Fibroblast of the conjunctiva (primary cell): ENCODE measurements at places on chromosomes 16 and 17.
A peak's percentile ranks its signal among the peaks of the same experiment; 100 is the strongest.

GRCh38 chr16:74743668-74744299 is 30.8 kb downstream of the FA2H start:
- no peak for DNase-seq

GRCh38 chr17:3889325-3890012 is 3.4 kb downstream of the CAMKK1 start:
- no peak for DNase-seq

DNA sequence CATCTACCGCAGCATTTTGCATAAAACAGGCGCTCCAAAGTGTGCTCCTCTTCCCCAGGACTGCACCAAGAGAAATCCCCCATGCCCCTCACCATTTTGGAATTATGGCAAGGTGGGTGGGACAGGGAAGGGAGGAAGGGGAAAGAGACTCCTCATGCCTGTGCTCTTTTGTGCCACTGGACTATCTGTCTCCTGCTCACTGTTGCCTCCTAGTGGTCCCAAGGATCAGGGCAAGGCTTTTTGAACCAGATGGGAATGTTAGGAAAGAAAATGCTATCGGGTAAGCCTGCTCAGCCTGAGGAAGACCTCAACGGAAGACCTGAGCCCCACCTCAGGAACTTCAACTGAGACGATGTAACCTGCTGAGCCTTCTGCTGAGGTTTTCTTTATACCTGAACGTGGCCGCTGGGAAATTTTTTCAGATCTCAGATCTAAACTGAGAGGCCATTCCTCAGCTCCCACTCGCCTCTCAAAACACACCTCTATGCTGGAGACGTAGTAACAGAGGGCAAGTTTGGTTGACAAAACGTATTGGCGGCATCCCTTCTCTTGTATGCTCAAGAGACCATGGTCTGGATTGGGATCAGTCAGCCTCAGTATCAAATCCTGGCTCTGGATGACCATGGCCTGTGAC is 58.3 kb downstream of the SPACA3 start:
- peak; percentile 21 for DNase-seq

DNA sequence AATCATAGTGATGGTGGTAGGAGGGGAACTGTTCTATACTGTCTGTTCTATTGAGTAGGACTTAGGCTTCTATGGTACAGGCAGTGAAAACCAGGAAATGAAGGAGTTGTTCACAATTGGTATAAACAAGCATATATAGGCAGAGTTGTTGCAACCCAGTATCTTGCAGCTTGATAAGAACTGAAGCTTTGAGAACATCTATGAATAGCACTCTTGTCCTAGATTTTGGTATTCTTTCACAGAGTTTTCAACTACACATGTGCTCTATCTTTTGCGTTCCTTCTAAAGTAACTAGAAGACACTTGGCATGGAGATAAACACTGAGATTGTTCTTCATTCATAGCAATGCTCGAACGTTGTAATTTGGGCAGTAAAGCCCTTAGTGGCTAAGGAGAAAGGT is 91.8 kb downstream of the KCNJ2 start:
- no peak for DNase-seq

DNA sequence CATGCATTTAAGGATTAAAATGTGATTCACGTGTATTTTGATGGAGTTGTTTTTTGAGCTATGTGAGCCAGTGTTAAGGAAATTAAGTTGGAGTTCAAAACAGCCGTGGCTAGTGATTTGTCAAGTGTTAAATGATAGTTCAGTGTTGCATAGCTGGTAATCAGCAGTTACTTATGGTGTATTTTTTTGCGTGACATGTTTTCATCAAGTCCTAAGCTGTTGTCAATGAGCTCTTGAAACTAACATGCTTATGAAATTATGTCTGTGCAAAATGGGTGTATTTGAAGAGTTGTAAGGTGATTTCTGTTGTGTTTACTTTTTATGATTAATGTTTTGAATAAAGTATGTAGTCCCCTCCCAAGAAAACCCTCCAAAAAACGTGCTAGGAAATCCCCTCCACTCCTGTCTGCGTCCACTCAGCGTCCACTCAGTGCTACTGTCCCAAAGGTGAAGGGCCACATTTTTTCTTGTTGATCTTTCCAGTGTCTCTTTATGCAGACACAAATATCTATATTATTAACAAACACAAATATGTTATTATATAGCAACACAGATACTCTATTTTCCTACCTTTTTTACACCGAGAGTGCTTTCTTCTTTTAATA is 30.0 kb downstream of the USP10 start:
- DNase-seq: no peak

GRCh38 chr16:7107436-7107835 is 225.2 kb upstream of the RBFOX1 start:
- no peak for DNase-seq

DNA sequence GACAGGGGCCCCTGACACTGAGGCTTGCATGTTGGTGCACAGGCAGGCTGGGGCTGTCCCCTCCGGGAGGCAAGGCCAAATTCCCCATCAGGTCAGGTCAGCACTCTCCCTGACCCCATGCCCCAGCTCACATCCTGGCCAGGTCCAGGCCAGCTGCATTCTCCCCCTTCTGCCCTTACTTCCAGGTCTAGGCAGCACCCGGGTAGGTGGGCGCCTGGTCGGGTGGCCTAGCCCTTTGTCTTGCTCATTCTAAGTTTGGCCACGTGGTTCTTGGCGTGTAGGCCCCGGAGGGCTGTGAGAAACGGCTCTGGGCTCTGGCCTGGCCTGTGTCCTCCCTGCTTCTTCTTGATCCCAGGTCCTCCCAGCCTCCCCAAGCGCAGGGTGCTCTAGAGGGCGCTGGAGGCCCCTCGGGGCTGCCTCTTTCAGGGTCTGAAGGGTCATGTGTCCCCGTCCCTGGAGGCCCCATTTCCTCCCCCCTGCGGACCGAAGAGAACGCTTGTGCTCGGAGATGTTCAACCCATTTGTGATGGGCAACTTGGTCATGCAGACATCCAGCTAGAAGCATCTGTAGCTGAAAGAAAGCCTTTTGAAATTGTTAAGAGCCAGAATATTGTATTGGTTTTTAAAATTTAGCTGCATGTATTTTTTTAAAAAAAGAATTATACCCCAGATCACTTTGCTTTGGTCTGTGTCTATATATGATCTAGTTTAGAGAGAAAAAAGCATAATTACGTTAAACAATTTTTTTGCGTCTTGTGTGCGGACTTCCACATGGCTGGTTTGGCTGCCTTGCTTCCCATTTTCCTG is 6.7 kb downstream of the BAHCC1 start:
- no peak for DNase-seq

DNA sequence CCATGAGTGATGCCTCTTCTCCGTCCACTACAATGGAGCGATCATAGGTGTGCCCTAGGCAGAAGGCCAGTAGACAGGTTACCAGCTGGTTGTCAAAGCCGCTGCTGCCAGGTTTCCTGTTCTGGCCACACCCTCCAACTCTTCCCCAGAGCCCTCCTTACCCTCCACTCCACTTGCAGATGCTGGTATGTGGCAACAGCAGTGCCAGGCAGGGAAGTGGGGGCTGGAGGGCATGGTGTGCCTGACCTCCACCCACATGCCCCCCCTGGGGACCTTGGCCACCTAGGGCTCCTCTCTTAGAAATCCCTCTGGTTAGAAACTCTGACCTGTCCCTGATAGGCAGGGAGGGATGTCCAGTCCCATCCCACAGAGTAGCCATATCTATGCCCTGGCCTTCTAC is 1.5 kb downstream of the RRAD start:
- no peak for DNase-seq

- DNase-seq: no peak
These were observed 269.9 kb downstream of the SHISA9 start for GRCh38 chr16:13171313-13171712.

DNA sequence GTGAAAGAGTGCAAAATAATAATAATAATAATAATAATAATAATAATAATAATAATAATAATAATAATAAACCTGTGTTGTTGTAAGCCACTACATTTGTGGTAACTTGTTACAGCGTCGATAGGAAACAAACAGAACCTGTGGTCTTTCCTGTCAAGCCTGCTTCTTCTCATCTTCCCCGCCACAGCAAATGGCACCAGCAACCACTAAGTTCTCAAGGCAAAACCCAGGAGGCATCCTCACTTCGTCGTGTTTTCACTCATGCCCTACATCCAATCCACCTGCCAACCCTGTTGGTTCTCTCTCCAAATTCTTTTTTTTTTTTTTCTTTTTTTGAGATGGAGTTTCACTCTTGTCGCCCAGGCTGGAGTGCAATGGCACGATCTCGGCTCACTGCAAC is 34.2 kb downstream of the ITGAE start:
- DNase-seq: no peak

GRCh38 chr17:29124925-29125273 is 55.3 kb downstream of the MYO18A start:
- DNase-seq: no peak

- DNase-seq: no peak
These were observed at the start of gene OR3A2 for GRCh38 chr17:3385869-3386816. TSS of gene OR3A2 (minus strand) at chr17:3386308.

DNA sequence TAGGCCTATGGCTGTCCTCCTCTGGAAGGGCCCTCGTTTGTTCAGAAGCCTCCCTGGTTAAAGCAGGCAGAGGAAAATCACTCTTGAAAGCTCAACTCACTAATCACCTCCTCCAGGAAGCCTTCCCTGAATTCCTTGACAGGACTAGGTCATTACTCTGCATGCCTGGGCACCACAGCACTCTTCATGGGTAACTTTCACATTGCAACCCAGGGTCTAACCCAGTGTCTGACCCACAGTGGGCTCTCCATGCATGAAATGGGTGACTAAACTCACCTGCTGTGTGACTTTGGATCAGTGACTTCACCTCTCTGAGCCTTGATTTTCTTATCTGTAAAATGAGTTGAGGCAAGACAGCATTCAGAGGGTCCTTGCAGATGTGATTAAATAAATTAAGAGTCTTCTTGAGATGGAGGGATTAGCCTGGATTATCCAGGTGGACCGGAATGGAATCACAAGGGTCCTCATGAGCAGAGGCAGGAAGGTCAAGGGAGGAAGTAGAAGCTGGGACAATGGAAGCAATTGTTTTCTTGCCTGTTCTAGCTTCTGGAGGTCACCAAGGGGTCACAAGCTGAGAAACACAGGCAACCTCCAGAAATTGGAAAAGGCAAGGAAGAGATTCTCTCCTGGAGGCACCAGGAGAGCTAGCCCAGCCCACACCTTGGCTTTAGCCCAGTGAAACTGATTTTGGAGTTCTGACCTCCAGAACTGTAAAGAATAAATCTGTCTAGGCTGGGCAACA is 3.8 kb upstream of the RAI1 start:
- no peak for DNase-seq

DNA sequence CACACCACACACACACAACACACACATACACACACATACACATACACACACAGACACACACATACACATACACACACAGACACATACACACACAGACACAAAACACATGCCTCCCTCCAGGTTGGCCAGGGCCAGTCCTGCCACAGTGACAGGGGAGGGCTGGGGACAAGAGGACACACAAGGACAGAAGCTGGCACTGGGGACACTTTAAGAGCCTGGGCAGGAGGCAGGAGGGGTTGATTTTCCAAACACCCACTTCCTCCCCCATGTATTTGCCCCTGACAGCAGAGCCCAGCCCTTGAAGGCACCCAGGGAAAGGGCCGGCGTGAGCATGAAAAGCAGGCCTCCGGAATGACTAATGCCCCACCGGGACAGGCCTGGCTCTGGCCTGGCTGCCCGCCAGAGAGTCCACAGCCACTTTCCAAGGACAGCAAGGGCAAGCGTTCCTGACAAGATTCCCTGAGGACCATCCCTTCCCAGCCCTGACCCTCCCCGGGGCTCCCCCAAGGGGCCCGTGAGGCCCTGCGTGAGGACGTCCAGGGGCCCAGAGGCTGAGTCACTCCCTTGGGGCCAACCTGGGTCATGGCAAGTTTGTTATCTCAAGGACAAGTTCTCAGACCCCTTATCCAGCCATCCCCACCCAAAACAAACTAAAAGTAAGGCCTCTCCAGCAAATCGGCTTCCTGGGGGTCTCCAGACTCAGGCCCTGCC is 235.6 kb downstream of the ZNF423 start:
- DNase-seq: no peak

GRCh38 chr16:25064937-25065336 is 46.6 kb upstream of the LCMT1 start:
- DNase-seq: no peak

DNA sequence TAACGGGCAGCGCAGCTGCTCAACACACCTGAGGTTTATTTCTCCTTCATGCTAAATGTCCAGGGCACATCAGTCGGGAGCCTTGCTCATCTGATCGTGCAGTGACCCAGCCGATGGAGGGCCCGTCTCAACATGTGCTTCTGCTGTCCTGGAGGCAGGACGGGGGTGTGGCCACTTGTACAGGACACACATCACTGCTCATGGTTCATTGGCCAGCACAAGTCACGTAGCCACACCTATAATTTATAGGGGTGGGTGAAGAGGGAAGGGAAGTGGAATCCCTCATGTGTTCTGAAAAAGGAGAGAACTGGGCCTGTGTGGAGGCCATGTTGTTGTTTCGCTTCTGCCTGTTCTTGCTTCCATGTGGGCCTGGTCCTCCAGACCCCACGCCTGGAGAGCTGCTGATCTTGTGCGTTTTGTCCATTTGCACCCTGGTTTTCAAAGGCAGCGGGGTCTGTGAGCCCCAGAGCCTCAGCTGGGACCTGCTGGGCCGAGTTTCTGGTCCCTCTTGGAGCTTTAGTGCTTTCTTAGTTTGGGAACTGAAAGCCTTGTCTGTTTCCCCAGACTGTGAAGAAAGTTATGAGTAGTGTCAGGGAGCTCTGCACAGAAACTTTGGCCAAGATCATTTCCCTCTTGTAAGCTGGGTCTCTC is 60.5 kb downstream of the CMIP start:
- DNase-seq: no peak

DNA sequence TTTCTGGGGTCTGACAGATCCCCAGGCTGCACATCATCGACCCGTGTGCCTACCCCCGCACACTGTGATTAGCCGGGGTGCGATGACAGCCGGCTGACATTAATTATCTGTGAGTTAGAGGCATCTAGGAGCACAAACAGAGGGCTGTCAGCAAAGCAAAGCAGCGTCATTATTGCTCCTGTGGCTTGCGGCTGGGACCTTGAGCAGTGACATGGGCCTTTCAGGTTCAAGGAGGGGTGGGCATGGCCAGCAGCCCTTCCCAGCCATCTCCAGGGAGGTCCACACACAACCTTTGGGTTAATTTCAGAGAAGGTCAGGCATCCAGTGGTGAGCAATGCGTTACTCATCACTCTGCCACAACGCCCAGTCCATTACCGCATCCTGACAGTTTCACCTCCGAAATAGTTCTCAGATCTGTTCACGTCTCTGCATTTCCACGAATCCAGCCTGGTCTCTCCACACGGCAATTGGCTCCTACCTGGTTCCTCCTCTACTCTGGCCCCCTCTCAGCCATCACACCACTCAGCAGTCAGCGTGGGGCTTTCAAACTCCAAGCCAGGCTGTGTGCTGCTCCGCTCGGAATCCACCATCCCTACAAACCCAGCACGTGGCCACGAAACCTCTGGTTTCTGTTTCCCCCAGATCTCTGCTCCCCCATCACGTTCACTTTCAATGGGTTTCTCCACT is 249.7 kb upstream of the C16orf82 start:
- peak; percentile 38 for DNase-seq

GRCh38 chr17:75269844-75270217 is 1.2 kb downstream of the MIF4GD start:
- DNase-seq: no peak

GRCh38 chr16:78437352-78437968 is 338.0 kb downstream of the WWOX start:
- DNase-seq: no peak
